ENCODE measurements at places on chromosomes 6 and 20.

- DNase-seq: no peak
These were observed 4.0 kb upstream of the BMP7 start for GRCh38 chr20:57270204-57270984.

DNA sequence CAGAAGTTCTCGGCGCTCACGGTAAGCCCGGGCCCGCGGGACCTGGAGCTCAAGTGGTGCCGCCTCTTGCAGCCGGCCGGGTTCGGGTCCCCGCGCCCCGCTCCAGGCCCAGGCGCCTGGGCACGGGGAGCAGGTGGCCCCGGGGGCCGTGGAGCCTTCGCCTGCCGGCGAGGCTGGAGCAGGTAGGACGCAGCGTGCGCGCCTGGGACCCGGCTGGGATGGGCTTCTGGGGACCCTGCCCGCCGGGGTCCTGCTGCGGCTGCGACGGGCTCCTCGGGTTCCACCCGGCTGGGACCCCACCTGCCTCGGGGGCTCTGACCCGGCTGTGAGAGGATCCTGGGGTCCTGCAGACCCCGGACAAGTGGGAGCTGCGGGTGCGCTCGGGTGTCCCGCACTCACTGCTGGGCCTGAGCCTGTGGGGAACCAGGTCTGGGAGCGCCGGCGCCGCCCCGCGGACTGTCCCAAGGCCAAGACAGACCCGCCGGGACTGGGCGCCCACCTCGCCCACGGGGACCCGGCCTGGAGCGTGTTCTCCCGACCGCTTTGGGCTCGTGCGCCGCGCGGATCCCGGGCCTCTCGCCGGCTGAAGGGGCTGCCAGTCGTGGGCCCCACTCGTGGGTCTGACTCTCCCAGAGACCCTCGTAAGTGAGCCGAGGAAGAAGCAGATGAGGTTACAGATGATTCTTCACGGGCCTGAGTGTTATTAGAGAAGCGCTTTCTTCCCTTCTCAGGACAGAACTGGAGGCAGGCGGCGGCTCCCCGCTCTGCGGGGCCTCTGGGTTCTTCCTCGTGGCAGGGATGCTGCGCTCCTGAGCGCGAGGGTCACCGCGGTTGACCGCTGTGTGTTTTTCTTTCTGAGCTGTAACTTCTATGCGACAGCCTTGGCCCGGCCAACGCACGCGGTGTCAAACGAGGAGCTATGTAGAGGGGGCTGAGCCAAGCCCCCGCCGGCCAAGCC lies 729 bp downstream of the SMOC2 start:
- no peak for DNase-seq

DNA sequence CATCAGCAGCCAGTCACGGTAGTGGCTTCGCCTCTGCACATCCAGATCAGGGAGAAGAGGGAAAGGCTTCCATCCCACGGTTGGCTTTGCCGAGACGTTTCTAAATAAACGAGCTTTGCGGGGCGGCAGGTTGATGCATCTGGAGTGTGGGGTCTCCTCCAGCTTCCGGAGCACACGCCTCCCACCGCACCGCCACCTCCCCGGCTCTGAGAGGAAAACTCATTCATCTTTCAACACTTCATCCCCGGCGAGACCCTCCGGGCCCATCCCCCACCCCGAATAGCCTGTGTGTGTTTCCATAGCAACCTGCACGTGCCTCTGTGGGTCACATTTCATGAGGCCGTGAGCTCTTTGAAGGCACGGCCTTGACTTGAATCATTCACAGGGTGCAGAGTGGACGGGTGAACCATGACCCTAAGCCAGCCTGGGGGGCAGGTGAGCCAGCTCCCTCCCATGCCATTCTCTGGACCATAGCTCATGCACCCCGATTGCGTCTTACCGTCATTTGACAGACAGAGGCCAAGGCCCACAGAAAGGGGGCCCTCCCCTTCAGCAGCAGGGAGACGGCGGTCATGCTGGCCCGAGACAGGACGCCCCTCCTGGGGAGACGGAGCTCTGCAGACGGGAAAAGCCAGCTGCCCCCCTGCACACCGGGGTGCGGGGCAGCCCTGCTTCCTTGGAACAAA lies 16.2 kb upstream of the CHRNA4 start:
- DNase-seq: no peak

- no peak for DNase-seq
These were observed 263.3 kb downstream of the SOX4 start for GRCh38 chr6:21856844-21857243.

DNA sequence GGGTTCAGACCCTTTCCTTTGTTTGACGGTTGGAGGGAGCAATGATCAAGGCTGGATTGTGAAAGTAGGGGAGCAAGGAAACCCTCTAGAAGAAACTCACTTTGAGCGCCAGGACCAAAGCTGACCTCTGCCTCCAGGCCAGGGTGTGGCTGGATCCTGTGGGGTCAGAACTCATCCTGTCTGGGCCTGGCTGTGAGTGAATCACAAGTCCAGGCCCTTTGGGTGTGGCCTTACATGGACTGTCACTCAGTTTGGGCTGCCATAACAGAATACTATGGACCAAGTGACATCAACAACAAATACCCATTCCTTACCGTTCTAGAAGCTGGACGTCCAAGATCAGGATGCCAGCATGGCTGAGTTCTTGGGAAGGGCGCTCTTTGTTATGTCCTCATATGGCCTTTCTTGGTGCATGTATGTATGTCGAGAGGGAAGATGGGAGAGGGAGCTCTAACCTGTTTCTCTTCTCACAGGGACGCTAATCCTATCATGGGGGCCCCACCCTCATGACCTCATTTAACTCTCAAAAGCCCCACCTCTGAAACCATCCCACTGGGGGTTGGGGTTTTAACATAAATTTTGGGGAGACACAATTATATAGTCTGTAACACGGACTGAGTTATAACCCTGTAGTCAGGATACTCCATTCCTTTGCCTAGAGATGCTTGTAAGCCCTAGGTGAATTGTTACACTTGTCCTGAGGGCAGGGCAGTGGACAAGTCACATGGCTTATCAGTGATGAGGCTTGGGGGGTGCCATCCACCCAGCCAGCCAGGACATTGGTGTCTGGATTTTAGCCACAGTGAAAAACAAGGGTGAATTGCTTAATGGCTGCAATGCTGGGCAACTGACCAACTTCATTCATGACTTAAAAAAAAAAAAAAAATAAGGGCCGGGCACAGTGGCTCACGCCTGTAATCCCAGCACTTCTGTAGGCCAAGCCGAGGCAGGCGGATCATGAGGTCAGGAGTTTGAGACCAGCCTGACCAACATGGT lies 80.0 kb downstream of the TRMT11 start:
- no peak for DNase-seq

DNA sequence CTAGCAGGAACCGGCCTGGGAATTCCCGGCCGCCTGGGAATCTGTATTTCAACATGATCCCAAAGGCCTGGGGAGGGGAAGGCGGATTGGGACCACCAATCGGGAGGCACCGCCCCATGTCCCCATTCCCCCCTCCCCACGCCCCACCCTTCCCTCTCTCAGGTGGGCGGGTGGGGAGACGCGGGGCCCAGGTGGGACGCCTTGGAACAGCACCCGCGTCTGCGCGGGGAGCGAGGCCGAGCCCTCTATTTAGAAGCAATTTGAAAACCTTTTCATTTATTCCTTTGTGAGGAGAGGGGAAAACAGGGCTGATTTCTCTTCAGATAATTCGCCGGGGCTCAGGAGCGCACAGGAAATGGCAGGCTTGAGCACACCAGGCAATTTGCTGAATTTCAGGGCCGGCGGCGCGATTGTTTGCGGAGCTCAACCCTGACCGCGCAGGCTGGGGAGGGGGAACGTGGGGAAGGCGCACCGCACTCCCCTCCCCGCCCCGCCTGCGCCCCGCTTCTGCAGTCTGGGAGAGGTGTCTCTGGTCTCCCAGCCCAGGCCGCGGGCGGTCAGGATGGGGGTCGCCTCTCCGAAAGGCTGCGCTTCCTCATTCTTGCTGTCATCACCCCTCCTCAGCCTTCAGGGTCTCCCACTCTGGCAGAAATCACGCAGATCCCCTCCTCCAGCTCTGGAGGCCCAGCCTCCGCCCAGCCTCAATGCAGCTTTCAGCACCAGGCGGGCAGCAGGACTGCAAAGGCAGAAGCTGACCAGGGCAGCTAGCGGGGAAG lies 170.0 kb downstream of the GRM4 start:
- DNase-seq: no peak
